ENCODE measurements at places on chromosomes 2 and 18.
A peak's percentile ranks its signal among the peaks of the same experiment; 100 is the strongest.

DNA sequence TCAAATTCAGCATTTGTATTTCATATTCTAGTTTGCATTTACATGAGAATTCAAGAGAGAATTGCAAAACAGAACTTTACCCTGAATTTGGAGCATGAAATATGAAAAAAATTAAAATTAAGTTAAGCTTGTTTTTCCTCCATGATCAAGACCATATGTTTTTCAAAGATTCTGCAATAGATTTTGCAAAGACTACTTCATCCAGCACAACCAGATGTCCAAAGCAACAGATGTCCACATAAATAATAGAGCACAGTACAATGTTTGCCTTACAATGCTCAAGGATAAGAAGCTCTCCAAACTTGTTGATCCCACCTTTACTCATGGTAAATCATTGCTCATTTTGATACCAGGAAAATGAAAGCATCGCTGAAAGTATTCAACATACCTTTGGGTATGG is 25.6 kb downstream of the FAP start:
- DNase-seq: no peak

- DNase-seq: no peak
Measured at GRCh38 chr2:44325897-44326296, 35.4 kb downstream of the PREPL start.

- DNase-seq: no peak
Measured at GRCh38 chr2:218567797-218568189, 358 bp downstream of the USP37 start.

- DNase-seq: no peak
Measured at GRCh38 chr18:39574897-39575296, 2009.3 kb upstream of the CELF4 start.

GRCh38 chr18:59820663-59821062 is 79.1 kb upstream of the PMAIP1 start:
- no peak for DNase-seq

- peak; percentile 2 for DNase-seq
Measured at GRCh38 chr2:178943745-178944144, 106.2 kb downstream of the CCDC141 start.

DNA sequence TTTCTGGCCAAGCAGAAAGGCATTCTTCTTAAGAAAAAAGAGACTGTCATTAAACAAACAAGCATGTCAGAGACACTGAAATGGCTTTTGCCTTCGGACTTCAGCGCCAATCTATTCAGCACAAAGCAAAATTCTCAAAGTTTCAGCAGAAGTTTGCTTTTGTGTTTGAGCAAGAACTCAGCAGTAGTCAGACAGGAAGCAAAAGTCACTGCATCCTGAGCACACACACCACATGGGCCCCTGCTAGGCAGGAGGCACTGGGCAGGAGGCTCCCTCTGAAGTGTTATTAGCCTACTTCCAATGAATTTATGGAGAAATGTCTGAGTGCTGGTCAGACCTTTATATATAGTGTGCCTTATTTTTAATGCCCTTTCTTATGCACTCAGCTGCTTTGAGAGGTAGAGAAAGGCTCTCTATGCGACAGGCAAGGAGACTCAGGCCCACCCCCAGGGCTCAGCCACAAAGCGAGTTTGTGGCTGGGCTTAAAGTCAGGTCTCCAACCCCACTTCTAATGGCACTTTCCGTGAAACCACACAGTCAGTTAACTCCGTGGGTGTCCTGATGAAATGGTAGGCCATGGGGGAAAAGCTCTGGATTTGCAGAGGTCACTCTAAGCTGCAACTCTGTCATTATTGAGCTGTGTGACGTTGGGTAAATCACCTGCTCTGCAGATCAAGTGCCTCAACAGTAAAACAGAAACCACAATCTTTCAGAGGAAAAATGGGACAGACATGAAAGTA is 161.0 kb upstream of the TMEM200C start:
- peak; percentile 16 for DNase-seq

DNA sequence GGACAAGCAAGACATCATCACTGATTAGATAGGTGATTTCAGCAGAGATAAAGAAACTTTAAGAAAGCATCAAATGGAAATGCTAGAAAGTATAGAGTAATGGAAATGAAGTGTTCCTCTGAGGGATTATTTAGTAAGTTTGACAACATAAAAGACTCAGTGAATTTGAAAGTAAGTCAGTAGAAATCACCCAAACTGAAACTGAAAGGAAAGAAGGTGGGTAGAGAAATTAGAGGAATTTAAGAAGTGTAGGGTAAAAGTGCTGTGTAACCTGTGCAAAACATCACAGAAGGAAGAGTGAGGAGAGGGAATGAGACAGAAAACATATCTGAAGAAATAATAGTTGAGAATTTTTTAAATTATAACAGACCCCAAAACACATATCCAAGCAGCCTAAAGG is 343.1 kb downstream of the CBLN2 start:
- DNase-seq: no peak

DNA sequence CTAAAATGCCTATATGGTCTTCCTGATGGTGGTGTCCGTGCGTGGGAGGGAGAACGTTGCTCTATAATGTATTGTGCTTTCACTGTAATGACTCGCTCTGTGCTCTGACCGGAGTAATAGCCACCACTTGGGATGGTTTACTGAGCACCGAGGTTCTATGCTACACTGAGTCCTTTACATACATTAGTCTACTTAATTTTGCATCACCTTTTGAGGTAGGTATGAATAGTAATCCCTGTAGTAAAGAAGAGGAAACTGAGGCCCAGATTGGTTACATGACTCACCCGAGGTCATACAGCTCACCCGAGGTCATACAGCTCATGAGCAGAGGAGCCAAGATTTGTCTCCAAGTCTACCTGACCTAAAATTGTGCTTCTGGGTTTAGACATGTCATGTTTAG is 79.5 kb downstream of the ARMC9 start:
- no peak for DNase-seq

All from RPMI7951 (cell line).